ENCODE measurements at places on chromosomes 16 and 17. TPM values are rescaled to one million over a fixed set of nuclear protein-coding genes. Genes with fewer than 3 reads are reported as not detected.

- peak; percentile 83 for DNase-seq
These were observed at the start of gene GLG1 for GRCh38 chr16:74606521-74607309. Gene GLG1, minus strand, starts transcription at chr16:74607114. Its CDS starts 20 bp downstream, at chr16:74607094.

GRCh38 chr16:29791845-29792807 is 1.6 kb downstream of the KIF22 start:
- DNase-seq = no peak

DNA sequence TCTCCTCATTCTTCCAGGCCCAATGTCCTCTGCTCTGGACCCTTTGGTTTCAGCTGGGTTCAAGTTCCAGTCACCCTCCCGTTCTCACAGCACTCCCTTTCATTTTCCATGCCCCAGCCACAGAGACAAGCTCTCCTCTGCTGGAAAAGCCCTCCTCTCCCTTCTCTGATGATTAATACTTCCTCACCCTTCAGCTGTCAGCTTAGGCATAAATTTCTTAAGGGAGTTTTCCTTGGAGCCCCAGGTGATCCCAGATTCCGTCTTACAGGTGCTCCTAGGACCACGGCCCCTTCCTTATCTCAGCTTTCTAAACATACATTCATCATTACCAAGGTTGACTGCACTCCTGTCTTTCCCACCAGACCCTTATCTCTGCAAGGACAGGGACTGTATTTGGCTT is 10.4 kb downstream of the CHAD start:
- DNase-seq = no peak

GRCh38 chr17:71003736-71004135 is 834.4 kb downstream of the KCNJ2 start:
- DNase-seq = no peak

DNA sequence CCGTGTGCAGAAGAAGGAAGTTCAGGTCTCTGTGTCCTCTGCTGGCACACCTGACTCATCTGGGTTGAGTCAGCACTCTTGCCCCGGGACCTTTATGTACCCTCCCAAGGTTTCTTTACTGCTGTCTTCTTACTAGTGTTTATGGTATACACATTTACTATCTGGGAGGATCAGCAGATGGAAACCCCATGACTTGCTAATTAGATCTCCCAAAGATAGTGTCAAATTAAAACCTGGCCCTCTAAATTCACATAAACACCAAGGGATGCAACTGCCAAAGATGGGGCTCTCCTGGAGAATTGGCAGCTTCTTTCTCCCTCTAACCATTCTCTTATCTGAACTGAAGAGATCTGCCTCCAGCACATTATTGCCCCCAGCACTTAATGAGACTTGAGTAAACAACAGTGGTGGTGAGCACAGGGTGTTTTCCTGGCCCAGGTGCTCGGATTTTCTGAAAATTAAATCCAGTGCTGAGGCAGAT is 718.1 kb upstream of the SOX9 start:
- no peak for DNase-seq

GRCh38 chr17:80279895-80280294 is 19.2 kb downstream of the RNF213 start:
- peak; percentile 69 for DNase-seq

AOC2 gene
- 0.36 TPM for total RNA-seq

CDRT15L2 gene
- total RNA-seq = not detected

Data from MG63 (cell line).